T-helper 22 cell (primary cell): ENCODE measurements at places on chromosomes 1 and 21.

DNA sequence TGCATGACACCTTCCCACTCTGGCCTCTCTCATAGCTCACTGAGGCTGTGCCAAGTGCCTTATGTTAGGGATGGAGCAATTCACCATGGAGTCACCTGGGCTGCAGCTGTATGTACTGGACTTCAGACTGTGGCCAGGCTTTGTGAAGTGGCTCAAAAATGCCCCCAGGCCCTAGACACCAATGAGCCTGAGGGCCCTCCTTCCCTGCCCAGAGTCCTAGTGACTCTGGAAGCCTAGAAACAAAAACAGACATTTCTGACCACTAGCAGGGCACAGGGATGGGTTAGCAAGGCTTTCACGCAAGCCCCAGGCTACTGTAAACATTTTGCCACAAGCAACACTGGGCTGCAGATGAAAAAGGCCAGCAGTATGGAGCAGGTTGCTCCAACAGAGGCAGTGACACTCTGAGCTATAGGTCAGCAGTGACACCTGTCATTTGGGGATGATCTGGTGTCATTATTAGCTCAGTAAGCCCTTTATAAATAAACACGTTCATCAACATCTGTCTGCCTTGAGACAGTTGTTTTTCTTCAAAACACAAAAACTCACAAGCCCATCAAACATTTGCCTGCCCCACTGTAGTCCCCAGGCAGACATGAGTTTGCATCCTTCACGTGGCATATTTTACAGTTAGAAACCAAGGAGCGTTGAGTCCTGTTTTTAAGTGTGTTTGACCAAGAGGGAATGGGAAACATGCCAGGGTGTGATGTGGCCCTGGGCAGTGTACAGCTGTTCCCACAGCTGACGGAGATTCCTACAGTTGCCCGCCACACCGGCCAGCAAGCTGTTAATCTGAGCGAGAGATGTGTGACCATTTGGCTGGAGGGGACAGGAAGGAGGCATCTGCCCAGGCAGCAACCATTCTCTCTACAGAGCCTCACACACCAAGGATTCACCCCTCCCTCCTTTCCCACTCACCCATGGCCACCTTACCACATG, 66.8 kb downstream of the KCNN3 start:
- DNase-seq = no peak

DNA sequence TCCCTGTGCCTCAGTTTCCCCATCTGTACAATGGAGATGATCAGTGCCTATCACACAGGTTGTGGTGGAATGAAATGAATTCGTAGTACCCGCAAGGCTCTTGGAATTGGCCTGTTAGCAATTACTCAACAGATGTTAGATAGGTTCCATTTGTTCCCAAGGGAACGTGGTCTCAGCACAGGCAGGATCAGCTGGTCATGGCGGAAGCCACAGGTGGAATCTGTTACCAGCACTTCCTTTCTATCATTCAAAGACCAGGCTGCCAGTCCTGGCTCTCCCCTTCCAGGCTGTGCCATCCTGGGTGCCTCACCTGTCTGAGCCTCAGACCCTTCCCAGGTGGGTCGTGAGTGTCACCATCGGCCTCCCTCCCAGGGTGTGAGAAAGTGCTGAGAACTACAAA, 61.5 kb downstream of the FBXO2 start:
- no peak for DNase-seq

GRCh38 chr1:42040159-42040558, 113.1 kb upstream of the GUCA2B start:
- DNase-seq = no peak

GRCh38 chr1:201636510-201636971, 97.6 kb downstream of the NAV1 start:
- no peak for DNase-seq

DNA sequence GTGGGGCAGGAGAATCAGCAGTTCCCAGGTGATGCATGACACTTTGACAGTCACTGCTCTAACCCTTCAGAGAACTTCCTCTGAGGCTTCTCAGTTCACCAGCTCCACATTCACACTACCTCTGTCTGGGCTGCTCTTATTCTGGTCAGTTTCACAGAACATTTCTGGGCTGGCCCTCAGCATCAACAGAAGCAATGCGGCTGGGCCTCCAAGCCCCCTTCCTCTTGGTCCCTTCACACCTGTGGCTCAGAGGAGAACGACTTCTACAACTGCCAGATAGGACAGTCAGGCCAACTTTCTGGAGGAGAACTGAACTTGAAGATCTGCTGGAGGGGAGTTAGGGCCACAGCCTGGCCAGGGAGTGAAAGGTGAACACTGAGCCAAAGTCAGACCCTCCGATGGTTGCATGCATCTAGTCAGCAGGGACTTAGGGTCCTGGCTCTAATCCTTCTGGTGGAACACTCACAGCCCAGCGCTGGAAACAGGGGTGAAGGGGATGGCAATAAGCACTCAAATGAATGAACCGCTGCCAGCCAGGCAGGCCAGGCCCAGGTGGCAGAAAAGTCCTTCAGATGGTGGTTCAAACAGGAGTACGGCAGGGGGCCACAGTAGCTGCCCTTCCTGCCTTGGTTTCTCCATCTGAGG, 274.1 kb downstream of the FOXD2 start:
- DNase-seq = no peak

DNA sequence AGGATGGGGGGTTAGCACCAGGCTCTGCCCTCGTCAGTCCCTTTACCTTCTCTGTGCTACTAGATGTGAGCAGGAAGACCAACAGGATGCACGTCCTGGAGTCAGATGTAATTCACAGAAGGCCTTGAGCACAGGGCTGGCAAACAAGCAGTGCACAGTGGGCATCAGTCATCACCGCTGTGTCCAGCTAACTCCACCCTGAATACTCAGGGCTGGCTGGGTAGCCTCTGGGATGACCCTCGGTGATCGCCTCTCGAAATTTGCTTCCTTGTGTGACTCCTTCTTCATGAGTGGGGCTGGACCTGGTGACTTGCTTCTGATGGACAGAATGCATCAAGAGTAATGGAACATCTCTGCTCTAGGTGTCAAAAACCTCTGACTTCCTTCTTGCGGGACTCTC, 92.2 kb upstream of the TMPRSS2 start:
- no peak for DNase-seq

DNA sequence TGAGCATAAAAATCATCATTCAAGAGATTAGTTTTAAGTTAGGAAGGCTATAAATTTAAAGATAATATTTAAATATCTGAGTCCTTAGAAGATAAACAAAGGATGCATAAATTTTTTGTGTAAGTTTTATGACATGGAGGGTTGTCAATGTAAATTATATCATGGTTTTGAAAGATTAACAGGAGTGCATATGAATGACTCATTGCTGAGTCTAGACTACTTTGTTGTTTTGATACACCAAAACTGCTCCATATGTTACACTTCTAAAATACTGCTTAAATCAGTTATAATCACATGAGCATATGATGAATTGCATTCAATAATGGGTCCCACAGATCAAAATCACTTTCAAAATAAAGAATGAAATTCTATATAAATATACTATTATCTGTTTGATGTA, 312.5 kb downstream of the KCNT2 start:
- DNase-seq = no peak

- DNase-seq = no peak
Observed at GRCh38 chr1:165152727-165153126, 203.8 kb downstream of the LMX1A start.
